Smooth muscle cell of bladder (primary cell): ENCODE measurements at places on chromosomes 4 and X. TPM values are rescaled to one million over a fixed set of nuclear protein-coding genes. Genes with fewer than 3 reads are reported as not detected.

The HOPX gene
- total RNA-seq = under 0.01 and 0.46 TPM in 2 replicates

The SORBS2 gene
- total RNA-seq = 2.4 and 2.5 TPM in 2 replicates

The RGN gene
- 1.8 and 3.3 TPM in 2 replicates for total RNA-seq

The TMSB4X gene
- total RNA-seq = 10,963 and 11,105 TPM in 2 replicates

The HPGD gene
- total RNA-seq = under 0.01 and 0.09 TPM in 2 replicates
